Lower lobe of right lung (tissue), 2 donors: ENCODE measurements at places on chromosomes 7 and 10.
A peak's percentile ranks its signal among the peaks of the same experiment; 100 is the strongest.

- DNase-seq = peak; percentile 84
Measured at GRCh38 chr7:25093268-25093826, 31.7 kb downstream of the CYCS start.

DNA sequence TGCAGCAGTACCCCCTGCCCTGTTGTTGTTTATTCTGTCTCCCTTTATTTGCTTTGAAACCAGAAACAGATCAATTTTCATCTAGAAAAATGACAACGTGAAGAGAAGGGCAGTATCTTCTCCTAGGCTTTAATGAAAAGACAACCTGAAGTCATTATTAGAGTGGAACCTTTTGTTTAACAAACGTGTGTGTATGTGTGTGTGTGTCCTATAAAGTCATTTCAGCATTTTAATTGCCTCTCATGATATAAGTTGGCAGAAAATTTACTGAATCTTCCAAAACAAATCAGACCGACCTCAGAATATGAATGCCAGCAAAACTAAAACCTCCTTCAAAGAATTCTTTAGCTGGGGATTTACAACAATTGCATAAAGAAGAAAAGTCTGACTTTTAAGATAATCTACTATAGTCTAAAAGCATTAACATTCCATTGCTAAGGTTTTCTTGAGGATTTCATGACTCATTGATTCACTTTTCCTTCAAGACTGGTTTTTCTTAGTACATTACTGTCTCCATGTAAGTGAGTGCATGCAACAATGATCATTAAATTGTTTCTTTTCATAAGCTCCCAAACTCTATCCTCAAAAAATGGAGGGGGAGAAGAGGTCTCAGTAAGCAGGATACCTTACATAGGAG lies 3.2 kb downstream of the GLI3 start:
- no peak for DNase-seq

- no peak for DNase-seq
Measured at GRCh38 chr10:10368951-10369576, 648.6 kb upstream of the CELF2 start.

- no peak for DNase-seq
Measured at GRCh38 chr7:35570937-35571336, 124.0 kb downstream of the HERPUD2 start.

- no peak for DNase-seq
Measured at GRCh38 chr7:127928852-127929251, 102.4 kb downstream of the LRRC4 start.
